ENCODE measurements at places on chromosomes 3 and 15.

DNA sequence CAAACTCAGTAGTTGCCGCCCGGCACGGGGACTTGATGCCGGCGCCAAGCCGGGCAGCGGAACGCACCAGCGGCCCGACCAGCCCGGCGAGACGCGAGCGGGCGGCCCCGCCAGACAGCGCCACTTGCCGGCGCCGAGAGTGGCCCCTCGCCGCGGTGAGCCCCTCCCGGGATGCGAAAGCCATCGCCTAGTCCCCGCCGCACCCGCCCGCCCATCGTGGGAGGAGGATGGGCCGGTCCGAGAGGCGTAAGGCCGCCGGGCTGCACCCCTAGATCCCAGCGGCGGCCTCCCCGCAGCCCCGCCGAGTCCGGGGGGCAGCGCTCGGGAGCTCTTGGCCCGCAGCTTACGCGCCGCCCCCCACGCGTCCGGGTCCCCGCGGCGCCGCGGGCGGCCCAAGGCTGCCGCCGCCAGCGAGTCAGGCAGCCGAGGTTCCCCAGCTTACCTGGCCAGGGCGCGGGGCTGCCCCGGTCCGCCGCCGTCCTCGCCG lies 609 bp downstream of the GOLGA8A start:
- peak overlapping the region; percentile 44 for H3K4me3 ChIP-seq
- H3K27me3 ChIP-seq, result no peaks in the 10 kb centered on the region
- no peak overlapping the region for H3K27ac ChIP-seq
- no peaks in the 10 kb centered on the region for H3K36me3 ChIP-seq
- DNase-seq, result peak; percentile 35

DNA sequence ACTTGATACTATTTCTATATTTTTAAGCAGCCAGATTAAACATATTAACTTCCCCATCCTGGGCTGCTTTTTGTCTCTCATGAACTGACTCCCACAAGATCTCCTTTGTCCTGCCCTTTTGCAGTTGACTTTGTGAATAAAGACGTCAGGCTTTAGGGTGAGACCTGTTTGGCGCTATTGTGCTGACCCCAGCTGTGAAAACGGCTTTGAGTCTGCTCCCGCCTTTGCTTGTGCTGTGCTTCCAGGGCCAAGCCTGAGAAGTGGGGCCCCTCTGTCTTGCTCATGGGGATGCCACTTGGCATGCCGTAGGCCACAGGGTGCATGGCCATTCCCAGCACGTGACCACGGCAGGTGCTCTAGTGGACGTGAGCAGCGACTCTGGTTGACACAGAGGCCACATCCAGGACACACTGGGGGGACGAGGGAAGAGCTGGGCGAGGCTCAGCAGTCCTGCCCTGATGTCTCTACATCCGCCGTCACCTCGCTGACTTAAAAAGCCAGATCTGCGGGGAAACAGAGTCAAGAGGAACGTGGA lies 268.9 kb upstream of the LYSMD4 start:
- DNase-seq, result no peak
- no peaks in the 10 kb centered on the region for H3K36me3 ChIP-seq
- H3K4me1 ChIP-seq, result no peaks in the 10 kb centered on the region
- H3K27me3 ChIP-seq, result no peaks in the 10 kb centered on the region

DNA sequence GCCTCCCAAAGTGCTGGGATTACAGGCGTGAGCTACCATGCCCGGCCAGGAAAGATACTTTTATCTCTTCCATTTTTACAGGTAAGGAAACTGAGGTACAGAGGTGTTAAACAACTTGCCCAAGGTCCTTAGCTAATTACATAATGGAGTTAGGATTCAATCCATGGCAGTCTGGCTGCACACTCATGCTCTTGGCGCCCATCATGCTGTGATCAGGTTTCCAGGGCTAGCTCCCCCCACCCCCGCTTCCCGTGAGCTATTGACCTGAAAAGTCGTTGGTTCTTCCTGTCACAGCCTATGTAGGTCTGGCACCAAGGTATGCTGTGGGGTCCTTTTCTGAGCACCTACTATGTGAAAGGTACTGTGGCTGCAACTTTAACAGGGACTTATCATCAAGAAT lies 55.9 kb upstream of the LARS2 start:
- H3K4me3 ChIP-seq, result no peak overlapping the region
- H3K4me1 ChIP-seq, result no peaks in the 10 kb centered on the region
- no peaks in the 10 kb centered on the region for H3K36me3 ChIP-seq
- H3K27ac ChIP-seq, result no peak overlapping the region

DNA sequence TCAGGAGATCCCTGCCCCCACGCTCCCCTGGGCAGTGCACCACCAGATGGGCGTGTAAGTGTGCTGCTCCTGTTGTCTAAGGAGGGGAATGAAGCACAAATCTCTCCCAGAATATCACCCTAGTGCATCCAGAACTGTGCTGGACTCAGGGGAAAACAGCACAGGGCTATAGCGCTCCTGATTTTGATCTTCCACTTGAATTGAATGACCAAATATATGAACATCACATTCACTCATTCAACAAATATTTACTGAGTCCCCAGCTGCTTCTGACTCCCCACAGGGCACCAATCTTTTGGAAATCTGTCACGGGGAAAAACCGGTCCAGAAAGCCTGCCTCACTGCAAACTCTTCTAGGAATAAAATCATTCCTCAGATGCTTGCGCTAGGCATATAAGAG lies 2.4 kb downstream of the CPLX3 start:
- H3K27ac ChIP-seq, result no peak overlapping the region
- no peaks in the 10 kb centered on the region for H3K36me3 ChIP-seq
- no peaks in the 10 kb centered on the region for H3K4me1 ChIP-seq
- H3K4me3 ChIP-seq, result no peak overlapping the region
- no peak for DNase-seq

DNA sequence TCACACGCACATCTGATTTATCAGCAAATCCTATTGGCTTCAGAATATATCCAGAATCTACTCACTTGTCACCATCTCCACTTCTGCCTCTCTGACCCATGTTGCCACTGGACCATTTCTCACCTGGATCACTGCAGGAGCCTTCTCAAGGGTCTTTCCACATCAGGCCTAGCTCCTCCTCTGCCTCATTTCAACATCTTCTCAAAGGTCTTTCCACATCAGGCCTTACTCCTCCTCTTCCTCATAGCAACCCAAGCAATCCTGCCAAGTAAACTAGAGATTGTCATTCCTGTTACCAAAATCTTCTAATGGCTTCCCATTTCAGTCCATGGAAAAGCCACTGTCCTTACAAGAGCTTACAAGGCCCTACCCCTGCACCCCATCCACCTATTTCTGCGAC lies 18.0 kb upstream of the DUT start:
- H3K27me3 ChIP-seq, result no peaks in the 10 kb centered on the region
- no peak overlapping the region for H3K4me3 ChIP-seq
- H3K27ac ChIP-seq, result no peak overlapping the region
- no peaks in the 10 kb centered on the region for H3K36me3 ChIP-seq

DNA sequence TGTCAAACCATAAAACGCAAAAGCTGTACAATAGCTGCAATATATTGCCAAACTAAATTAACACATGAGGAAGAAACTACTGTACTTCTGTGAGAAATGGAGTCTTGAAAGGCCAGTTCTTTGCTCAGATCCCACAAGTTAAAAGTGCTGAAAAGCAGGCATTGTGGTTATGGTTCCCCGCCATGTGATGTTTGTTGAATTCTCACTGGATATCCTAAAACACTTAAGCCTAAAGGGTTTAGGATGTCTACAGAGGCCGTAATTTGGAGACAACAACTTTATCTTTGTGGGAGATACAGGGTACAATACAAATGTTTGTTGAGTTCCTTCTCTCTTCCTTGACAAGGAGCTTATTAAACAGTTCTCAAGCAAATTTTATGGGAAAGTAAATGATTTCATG lies 53.2 kb downstream of the TMEM212 start:
- H3K27ac ChIP-seq, result no peak overlapping the region
- H3K4me1 ChIP-seq, result no peaks in the 10 kb centered on the region
- H3K27me3 ChIP-seq, result no peaks in the 10 kb centered on the region
- H3K36me3 ChIP-seq, result no peaks in the 10 kb centered on the region

- H3K4me3 ChIP-seq, result no peak overlapping the region
- DNase-seq, result no peak
- H3K4me1 ChIP-seq, result peaks cover 33% of the 10 kb centered on the region
- H3K36me3 ChIP-seq, result no peaks in the 10 kb centered on the region
- no peaks in the 10 kb centered on the region for H3K27me3 ChIP-seq
These were observed 107.1 kb downstream of the LPP start for GRCh38 chr3:188261011-188261410.

DNA sequence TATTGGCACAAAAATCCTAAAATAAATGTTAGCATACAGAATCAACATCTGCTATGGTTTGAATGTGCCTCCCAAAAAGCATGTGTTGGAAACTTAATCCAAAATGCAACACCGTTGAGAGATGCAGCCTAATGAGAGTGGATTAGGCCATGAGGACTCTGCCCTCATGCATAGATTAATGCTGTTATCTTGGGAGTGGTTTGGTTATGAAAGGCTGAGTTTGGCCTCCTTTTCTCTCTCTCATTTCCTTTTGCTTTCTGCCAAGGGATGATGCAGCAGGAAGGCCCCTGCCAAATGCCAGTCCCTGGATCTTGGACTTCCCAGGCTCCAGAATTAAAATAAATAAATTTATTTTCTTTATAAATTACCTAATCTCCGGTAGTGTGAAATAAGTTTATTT lies 49.4 kb downstream of the SYNM start:
- no peak overlapping the region for H3K4me3 ChIP-seq
- H3K4me1 ChIP-seq, result peaks cover under 1% of the 10 kb centered on the region
- DNase-seq, result no peak
- no peak overlapping the region for H3K27ac ChIP-seq
- H3K27me3 ChIP-seq, result no peaks in the 10 kb centered on the region
- H3K36me3 ChIP-seq, result peaks cover 47% of the 10 kb centered on the region

- no peak overlapping the region for H3K4me3 ChIP-seq
- H3K4me1 ChIP-seq, result peaks cover 34% of the 10 kb centered on the region
- no peak overlapping the region for H3K27ac ChIP-seq
- H3K36me3 ChIP-seq, result no peaks in the 10 kb centered on the region
- peaks cover 7% of the 10 kb centered on the region for H3K27me3 ChIP-seq
- DNase-seq, result peak; percentile 1
These were observed 47.0 kb upstream of the PLXNA1 start for GRCh38 chr3:126935756-126936509.

- H3K27ac ChIP-seq, result no peak overlapping the region
- H3K36me3 ChIP-seq, result no peaks in the 10 kb centered on the region
- no peaks in the 10 kb centered on the region for H3K27me3 ChIP-seq
- H3K4me1 ChIP-seq, result no peaks in the 10 kb centered on the region
- no peak for DNase-seq
These were observed 265.4 kb upstream of the CCDC54 start for GRCh38 chr3:107111872-107112271.

- H3K4me1 ChIP-seq, result no peaks in the 10 kb centered on the region
- no peak overlapping the region for H3K27ac ChIP-seq
These were observed 391.9 kb downstream of the OCA2 start for GRCh38 chr15:27707257-27707656.

DNA sequence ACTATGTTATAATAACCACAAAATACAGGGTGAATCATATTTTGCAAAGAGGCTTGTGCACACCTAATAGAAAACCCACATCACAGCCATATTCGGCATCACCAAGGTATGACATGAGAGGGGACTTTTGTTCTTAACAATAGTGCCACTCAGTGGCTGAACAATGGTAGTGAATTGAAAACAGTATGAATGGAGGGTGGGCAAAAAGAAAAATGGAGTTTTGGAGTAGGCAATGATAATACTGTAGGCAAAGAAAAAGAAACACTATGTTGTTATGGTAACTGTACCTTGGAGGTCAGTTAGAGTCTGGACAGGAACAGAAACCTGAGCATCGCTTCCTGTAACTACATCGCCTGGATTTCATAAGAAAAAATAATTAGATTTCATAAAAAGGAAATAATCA lies 348.6 kb downstream of the PLCL2 start:
- no peak overlapping the region for H3K27ac ChIP-seq
- H3K4me3 ChIP-seq, result no peak overlapping the region
- DNase-seq, result no peak

- no peak overlapping the region for H3K4me3 ChIP-seq
- H3K4me1 ChIP-seq, result peaks cover 13% of the 10 kb centered on the region
- no peak overlapping the region for H3K27ac ChIP-seq
- H3K27me3 ChIP-seq, result peaks cover 83% of the 10 kb centered on the region
- no peaks in the 10 kb centered on the region for H3K36me3 ChIP-seq
These were observed 3.5 kb downstream of the CCK start for GRCh38 chr3:42262525-42262924.

DNA sequence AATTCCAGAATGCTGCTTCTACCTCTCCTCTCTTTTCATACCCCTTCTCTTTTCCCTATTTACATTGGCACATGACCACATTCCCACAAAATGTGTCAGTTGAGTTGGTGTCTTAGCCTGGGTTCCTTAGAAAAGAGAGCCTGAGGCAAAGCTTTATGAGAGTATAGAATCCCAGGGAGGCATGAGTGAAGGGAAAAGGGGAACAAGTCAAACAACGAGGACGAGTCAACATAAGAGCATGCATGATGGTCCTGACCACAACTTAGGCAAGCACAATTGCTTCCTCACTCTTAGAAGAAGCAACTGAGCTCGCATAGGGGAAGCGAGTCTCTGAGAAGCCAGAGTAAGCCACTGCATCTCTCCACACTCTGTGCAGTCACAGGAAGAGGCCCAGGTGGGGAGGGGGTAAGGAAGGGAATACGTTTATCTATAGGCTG lies 15.4 kb upstream of the ZNF774 start:
- no peak overlapping the region for H3K4me3 ChIP-seq
- H3K27ac ChIP-seq, result no peak overlapping the region
- H3K36me3 ChIP-seq, result no peaks in the 10 kb centered on the region
- H3K27me3 ChIP-seq, result no peaks in the 10 kb centered on the region
- no peaks in the 10 kb centered on the region for H3K4me1 ChIP-seq
- DNase-seq, result peak; percentile 32

- no peak overlapping the region for H3K4me3 ChIP-seq
- no peaks in the 10 kb centered on the region for H3K27me3 ChIP-seq
- DNase-seq, result no peak
- no peak overlapping the region for H3K27ac ChIP-seq
- H3K36me3 ChIP-seq, result no peaks in the 10 kb centered on the region
- H3K4me1 ChIP-seq, result no peaks in the 10 kb centered on the region
These were observed 31.9 kb upstream of the SPTSSB start for GRCh38 chr3:161403251-161403650.

GRCh38 chr3:43752905-43753304 lies 62.2 kb downstream of the ABHD5 start:
- no peak overlapping the region for H3K4me3 ChIP-seq
- H3K36me3 ChIP-seq, result no peaks in the 10 kb centered on the region
- no peak for DNase-seq
- no peak overlapping the region for H3K27ac ChIP-seq
- no peaks in the 10 kb centered on the region for H3K4me1 ChIP-seq

- H3K36me3 ChIP-seq, result no peaks in the 10 kb centered on the region
- peaks cover 7% of the 10 kb centered on the region for H3K4me1 ChIP-seq
- H3K4me3 ChIP-seq, result peak overlapping the region; percentile 38
- H3K27ac ChIP-seq, result peak overlapping the region; percentile 80
- H3K27me3 ChIP-seq, result no peaks in the 10 kb centered on the region
- no peak for DNase-seq
These were observed 33.8 kb downstream of the MBNL1 start for GRCh38 chr3:152302521-152303021.

Data from heart left ventricle (tissue), 16 donors.